OCI-M1 (cell line): ENCODE measurements at places on chromosomes 12 and 14.

GRCh38 chr12:42024495-42024830 lies 120.2 kb downstream of the GXYLT1 start:
- peak; percentile 38 for DNase-seq

GRCh38 chr12:80814453-80814852 lies 97.7 kb downstream of the MYF5 start:
- DNase-seq = no peak

- DNase-seq = no peak
Observed at GRCh38 chr14:34931206-34931605, 51.6 kb upstream of the SRP54 start.

DNA sequence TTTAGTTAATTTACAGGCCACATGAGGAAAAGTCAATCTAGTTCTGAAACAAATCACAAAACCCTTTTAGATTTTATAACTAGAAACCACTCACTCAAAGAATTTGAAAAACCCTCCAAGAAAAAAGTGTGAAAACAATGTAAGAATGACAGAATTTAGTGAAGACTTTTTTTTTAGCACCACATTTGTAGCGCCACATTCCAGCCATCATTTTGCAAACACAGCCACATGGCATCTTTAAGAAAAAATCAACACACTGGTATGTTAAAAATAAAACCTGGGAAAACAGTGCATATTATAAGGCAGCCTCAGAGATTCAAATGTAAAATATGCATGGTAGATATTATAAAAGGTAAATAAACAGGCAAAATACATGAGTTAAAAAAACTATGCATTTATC lies 22.3 kb upstream of the ALX1 start:
- DNase-seq = no peak

- no peak for DNase-seq
Observed at GRCh38 chr12:106389151-106389550, 31.6 kb downstream of the POLR3B start.

DNA sequence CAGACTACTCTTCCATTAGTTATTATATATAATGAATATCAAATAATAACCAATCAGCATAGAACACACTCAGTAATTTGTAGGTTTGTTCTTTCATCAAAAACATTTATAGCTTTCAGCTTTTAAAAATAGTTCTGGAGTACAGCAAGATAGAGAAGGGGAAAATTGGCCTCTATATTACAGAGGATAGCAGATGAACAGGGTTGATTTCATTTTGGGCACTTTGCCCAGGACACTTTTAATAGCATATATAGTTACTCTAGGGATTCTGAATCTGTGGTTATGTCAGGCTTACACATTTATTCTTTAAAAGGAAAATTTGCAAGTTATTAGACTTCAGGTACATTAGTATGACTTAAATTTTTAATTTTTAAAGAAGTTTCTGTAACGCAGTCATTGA lies 52.6 kb downstream of the IFT81 start:
- DNase-seq = peak; percentile 19

DNA sequence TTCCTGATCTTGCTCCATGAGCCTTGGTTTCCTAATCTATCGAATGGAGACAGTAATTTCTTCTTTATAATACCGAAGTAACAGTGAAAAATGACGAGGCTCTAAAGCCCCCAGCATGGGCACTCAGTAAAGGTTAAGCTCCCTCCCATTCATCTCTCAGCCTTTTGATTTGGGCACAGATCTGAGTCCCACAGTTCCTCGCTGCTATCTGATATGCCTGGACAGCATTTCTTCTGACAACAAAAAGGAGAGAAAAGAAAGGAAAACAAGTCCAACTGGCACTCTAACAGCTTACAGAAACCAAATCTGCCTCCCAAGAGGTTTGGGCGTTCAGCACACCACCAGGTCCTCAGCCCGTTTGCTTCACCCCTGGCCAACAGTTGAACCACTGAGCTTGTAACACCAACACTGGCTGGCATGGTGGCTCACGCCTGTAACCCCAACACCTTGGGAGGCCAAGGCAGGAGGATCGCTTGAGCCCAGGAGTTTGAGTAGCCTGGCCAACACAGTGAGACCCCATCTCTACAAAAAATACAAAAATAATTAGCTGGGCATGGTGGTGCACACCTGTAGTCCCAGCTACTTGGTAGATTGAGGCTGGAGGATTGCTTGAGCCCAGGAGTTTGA lies 19.5 kb downstream of the CCDC88C start:
- no peak for DNase-seq

- no peak for DNase-seq
Observed at GRCh38 chr12:3172124-3173007, 95.2 kb downstream of the TSPAN9 start.

DNA sequence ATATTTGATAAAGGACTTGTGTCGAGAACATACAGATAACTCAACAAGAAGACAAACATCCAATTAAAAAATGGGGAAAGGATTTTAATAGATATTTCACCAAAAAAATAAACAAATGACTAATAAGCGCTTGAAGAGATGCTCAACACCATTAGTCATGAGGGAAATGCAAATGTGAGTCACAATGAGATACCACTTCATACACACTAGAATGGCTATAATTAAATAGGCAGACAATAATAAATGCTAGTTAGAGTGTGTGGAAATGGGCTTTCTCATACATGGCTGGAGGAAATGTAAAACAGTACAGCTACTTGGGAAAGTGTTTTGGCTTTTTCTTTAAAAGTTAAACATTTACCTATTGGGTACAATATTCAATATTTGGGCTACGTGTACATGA lies 34.8 kb downstream of the DLK1 start:
- peak; percentile 13 for DNase-seq

GRCh38 chr14:82251494-82251893 lies 717.8 kb upstream of the SEL1L start:
- peak; percentile 0 for DNase-seq

DNA sequence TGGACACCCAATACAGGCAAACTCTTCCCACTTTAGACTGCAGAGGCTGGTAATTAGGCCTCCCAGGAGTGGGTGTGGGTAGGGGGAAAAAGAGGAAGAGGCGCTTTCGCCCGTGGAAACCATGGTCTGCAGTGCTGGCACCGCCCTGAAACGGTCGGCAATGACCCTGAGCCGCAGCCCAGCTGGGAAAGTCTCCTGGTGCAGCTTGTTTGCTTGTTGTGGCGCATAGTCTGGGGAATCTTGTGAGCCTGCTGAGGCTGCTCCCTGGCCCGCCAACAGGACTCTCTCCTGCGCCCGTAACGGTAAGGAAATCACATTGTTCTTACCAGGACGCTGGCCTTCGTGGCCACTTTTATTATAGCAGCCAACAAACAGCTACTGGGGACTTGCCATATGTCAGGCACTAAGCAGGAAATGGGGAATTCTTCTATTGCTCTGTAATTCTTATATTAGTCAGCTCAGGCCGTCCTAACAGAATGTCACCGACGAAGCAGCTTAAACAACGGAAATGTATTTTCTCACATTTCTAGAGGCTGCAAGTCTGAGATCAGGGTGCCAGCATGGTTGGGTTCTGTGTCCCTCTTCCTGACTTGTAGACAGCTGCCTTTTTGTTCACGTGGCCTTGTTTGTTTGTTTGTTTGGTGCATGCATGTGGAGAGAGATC lies 52.5 kb upstream of the RIN3 start:
- peak; percentile 15 for DNase-seq

- no peak for DNase-seq
Observed at GRCh38 chr14:69044965-69045555, 66.0 kb upstream of the ACTN1 start.

GRCh38 chr14:100755649-100756048 lies 29.0 kb downstream of the DLK1 start:
- peak; percentile 32 for DNase-seq

DNA sequence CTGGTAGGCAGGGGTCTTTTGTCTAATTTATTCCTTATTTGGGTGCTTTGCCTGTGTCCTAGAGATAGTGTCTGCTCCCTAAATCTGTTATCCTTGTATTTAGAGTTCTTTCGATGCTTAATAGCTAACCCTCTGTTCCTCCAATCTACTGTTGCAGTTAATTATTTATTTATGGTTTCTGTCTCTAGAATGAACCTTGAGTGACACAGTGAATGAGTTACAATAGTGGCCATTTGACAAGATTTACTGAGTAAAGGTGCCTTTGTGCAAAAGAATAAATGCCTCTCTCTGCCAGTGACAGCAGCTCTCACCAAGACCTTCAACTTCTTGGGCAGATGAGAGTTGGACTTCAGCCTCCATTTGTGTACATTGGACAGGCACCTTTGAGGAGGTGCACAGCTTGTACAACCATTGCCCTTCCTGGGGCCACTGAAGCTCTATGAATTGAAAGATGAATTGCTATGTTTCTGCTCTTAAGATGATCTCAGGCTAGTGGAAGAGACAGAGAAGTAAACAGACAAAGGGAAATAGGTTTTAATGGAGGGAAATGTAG lies 165.9 kb downstream of the DERA start:
- no peak for DNase-seq

DNA sequence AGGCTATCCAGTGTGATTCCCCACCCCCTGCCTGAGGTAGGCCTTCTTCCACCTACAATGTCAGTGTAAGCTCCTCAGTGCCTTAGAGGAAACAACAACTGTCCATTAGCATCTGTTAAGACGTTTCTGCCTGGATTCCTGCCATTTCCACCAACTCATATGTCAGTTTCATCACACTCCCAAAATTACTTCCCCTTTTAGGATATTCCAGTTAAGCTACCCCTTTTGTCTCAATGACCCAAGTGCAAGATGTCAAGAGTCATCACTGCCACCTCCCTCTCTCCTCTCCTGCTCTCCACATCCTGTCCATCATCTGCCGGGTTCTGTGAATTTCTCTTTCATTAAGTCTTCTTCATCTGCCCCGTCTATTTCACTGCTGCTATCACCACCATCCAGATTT lies 189.4 kb downstream of the DPF3 start:
- DNase-seq = peak; percentile 32

GRCh38 chr14:56878766-56879165 lies 68.5 kb upstream of the OTX2 start:
- no peak for DNase-seq

DNA sequence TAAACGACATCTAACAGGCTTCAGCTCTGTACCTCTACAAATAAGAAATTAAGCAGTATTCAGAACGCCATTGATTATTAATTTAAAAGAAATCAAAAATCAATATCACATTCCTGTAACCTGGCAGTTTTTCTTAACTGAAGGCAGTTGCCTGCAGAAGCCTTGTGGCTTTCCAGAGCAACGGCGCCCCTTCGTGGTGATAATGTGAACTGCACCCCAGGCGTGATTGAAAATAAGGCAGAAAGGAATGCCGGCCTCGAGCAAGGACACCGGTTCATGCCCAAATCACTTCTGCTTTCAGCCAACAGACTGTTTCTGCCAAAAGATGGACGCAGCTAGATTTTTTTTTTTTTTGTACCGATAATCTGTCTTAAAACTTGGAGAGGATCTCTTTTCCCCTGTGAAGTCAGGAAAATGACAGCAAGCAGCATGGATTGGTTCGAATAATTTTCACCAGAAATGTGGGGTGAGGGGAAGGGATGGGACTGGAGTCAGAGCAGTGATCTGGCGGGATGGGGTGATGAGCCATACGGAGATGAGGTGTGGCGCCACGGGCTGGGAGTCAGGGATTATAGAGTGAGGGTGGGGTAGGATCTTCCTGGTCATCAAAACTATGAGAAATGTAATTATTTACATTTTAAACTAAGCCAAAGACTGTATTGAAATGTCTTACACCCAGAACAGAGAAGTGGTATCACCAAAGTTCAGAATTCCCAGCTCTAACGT lies 473.0 kb downstream of the DPF3 start:
- peak; percentile 82 for DNase-seq

DNA sequence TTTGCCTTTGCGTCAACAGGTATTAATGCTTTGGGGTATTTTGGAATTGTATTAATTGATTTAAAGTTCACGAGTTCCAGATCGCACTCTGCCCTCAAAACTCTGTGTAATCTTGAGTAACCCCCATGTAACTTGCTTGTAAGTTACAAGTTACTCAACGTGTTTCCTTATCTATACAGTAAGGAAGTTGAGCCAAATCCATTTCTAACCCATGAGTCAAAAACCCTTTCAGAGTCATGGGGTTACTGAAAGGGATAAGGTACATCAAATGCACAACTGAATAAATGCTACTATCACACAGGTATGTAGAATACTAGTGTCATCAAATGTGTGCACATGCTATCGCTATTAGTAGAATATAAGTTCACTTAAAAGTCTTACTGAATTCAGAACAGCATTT lies 28.6 kb upstream of the ADAMTS20 start:
- DNase-seq = peak; percentile 8

DNA sequence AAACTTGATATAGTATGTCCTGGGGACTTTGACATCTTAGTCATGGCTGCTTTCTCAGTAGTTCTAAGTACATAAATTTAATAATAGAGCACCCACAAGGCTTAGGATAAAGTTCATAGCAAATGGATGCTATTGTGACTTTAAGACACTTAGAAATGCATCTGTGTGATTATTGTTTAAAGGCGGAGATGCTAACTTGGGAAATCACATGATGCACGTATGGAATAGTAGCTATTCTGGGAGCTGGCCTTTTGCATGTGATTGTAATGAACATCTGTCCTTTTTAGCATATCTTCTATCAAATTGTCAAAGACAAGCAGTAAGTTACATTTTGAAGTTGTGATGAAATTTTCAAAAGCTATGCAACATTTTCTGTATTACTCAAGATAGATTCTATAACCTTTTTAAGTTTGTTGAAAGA lies 46.7 kb upstream of the ATP2A2 start:
- DNase-seq = peak; percentile 39

- DNase-seq = peak; percentile 23
Observed at GRCh38 chr12:110007881-110008280, 8.7 kb downstream of the ANKRD13A start.

- no peak for DNase-seq
Observed at GRCh38 chr12:130632642-130633041, 83.5 kb downstream of the RIMBP2 start.

DNA sequence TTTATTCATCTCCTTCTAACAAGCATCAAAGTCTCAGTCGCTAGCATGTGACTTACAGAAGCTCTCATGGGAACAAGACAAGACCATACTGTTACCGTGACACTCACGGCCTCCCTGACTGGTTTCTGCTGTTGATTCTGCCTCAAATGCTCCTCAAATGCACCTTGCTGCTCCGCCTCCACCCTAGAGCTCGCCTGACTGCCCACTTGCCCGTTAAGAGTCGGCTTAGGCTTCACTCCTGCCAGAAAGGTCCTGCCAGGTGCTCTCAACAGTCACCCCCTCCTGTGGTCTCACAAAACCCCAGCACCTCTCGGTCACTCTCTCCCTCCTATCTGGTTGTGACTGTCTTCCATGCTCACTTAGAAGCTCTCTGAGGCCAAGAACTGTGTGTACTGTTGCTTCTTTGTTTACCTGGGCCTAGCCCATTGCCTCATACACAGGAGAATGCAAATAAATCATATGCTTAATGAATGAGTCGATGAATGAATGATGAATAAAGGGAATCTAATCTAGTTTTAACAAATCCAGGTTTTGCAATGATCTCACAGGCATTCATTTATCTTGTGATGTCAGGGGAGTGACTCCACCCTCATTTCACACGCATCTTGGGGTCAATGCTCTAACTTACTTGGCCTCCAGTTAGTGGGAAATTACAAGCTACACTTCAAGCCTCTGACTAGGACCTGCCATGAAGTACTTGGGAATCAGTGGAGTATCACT lies 41.3 kb downstream of the SSH1 start:
- no peak for DNase-seq

GRCh38 chr14:104138098-104138717 lies at the start of gene KIF26A:
Gene KIF26A, plus strand, starts transcription at chr14:104138587. Its CDS starts 136 bp downstream, at chr14:104138723.
- no peak for DNase-seq
